ENCODE measurements at places on chromosomes 12 and 14.

DNA sequence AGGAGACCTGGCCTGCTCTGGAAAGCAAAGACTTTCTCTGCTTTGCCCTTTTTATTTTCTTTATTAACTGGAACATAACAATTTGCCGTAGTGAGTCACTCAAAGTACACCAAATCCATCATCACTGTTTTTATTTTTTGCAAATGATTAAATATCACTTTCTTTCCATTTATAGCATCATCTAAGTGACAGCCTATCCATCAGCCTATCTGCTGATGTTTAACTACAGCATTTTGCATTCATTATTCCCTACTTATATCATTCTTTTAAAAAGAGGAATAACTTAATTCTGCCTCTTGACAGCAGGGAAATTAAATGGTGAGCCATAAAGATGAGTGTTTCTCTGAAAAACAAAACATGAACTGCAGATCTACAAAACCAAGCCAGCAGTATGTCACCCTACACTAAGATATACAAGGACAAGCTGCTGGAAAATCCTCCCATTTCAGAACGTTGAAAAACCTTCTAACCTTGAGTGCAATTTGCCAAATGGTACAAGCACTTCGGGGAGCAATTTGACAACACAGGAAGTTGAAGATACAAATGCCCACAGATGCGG lies 821.3 kb upstream of the TMEM132C start:
- DNase-seq = no peak

DNA sequence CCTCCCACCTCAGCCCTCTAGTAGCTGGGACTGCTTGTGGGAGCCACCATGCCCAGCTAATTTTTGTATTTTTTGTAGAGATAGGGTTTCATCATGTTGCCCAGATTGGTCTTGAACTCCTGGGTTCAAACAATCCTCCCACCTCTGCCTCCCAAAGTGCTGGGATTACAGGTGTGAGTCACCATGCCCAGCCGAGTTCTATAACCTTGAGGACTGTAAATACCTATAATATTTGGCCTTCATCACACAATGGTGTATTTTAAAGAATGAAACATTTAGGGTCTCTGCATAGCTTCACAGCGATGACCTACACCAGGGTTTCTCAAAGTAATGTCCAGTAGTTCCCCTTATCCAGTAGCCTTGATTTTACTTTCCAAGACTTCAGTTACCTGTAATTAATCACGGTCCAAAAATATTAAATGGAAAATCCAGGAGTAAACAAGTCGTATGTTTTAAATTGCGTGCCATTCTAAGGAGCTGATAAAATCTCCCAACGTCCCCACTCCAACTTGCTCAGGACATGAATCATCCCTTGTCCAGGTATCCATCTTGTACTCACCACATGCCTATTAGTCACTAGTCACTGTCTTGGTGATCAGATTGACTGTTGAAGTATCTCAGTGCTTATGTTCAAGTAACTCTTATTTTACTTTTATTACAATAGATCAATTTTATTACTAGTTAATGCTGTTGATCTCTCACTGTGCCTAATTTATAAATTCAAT lies 368.2 kb downstream of the BTG1 start:
- DNase-seq = no peak

DNA sequence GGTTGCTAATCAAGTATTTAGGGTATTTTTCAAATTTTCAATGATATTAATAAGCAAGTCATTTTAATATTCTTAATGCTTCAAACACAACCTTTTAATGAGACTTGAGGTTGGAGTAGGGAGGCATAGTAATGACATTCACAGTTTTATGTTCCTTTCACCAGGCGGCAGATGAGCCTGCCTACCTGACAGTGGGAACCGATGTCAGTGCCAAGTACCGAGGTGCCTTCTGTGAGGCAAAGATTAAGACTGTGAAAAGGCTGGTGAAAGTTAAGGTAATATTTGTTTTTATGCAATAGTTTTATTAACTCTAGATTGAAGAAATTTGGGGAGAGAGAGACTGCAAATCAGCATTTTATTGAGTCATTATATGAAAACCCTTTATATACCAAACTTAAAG lies 3.1 kb downstream of the ARID4A start:
- no peak for DNase-seq

DNA sequence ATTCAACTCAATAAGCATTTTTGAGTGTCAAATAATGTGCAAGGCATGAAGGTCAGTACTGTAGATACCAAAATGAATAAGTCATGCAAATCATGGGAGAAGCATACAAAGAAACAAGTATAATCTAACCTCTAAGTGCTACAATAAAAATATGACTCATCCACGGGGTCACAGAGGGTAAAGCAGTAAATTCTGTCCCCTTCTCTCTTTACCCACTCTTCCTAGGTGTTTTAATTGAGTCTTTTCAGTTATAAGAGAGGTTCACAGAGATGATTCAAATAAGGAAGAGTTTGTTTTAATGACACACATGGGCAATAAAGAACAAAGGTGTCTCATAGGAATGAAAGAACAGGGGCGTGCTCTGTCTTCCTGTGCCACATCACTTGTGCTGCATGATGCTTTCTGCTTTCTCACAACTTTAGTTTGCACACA lies 71.5 kb upstream of the DAAM1 start:
- DNase-seq = no peak

DNA sequence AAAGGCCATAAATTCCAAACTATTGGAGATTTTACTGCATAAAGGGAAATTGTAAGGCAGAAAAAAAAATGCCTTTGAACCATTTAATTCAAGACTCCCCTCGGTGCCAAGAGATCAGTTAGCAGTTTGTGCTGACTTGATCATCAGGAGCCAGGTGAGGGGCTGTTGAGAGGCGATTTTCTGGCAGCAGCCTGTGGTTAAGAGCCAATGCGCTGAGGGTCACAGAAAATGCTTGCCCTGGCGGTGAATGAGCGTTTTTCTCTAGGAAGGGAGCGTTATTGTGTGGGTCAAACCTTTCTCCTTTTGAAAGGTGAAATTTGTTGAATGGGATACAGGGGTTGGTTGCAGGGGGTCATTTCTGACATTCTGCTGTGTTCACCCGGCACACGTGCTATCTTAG lies 4.7 kb downstream of the SRRM4 start:
- no peak for DNase-seq

DNA sequence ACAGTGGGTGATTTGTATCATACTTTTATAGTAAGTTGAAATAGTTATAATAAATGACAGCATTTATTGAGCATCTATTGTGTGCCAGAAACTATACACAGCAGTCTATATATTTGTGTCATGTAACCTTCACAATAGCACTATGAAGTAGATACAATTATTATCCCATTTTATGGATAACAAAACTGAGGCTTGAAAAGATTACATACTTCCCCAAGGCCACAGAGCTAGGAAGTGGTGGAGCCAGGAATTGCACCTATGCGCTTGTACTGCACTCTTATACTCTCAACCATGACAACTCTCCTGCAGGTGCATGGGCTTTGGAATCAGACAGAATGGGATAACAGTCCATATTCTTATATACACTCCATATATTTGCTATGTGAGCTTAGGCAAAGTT lies 110.6 kb upstream of the SOX5 start:
- DNase-seq = no peak

DNA sequence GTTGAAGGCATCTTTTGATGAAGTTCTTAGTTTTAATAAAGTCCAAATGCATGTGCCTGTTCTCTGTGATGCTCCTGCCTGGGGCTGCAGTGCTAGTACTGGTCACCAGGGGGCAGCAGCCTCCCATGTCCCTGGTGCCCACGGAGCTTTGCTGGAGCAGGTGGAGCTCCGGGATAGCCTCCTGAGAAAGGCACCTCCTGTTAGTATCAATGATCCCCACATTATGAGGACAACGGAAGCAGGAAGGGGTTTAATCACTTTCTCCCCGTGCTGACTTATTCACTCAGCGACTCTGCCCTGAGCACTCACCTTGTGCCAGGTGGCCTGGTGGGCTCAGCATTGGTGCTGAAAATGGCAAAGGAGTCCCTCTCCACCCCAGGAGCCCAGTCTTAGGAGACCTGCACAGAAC lies 123.0 kb upstream of the PZP start:
- no peak for DNase-seq
